Breast epithelium (tissue), 4 donors: ENCODE measurements at places on chromosomes 5 and 9. TPM values are rescaled to one million over a fixed set of nuclear protein-coding genes. Genes with fewer than 3 reads are reported as not detected.

DNA sequence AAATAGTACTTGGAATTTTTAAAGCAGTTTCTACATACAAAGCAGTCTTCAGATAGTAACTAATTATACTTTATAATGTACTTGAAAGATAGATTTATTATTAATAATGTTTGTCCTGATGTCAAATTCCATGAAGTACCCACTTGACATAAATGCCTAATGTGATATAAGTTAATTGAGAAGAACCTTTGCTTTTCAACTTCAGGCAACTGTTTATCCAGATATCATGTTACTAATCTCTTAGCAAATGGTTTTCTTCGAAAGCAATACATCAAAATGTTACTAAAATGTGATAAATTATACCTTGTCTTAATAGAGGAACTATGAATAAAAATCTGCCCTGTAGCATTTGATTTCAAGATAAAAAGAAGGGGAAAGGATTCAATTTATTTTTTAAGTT lies 146.8 kb upstream of the FBXL17 start:
- no peaks in the 10 kb centered on the region for H3K36me3 ChIP-seq
- H3K27me3 ChIP-seq = no peaks in the 10 kb centered on the region

The PCSK5 gene
- 12.7 TPM for total RNA-seq

DNA sequence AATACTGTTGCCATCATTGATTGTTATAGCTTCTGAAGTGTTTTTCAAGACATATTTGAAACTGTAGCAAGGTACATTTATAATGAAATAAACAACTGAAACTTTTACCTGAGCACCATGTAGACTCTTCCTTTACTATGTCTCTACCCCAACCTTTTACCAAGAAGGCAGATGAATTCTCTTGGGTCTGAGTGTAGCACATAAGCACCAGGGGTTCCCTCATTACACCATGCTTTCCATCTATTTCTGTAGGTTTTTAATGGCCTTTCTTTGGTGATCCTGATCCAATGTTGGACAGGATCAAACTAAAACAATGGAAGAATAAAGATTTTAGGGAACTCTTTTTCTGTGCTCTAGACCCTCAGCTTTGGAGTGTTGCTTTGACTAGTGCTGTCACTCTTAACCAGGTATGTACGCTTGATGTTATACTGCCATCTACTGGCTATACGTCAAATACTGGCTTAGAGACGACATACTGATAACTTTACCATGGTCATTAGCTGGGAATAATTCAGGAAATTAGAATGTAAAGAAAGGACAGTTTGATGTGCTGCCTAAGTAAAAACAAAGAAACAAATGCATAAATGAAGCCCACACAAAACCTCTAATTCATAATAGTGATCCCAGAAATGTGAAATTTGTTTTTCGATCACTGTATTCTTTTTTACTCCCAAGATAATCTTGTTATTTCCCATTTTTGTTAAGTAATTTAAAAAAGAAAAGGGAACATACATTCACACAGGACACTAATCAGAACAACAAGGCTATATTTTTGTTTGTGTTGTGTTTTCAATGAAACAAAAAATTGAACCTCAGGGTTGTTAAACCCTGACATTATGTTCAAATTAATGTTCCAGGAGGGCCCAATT lies 30.7 kb downstream of the IFNW1 start:
- H3K27me3 ChIP-seq = no peaks in the 10 kb centered on the region
- no peak overlapping the region for H3K4me3 ChIP-seq
- no peak for DNase-seq
- no peaks in the 10 kb centered on the region for H3K4me1 ChIP-seq

DNA sequence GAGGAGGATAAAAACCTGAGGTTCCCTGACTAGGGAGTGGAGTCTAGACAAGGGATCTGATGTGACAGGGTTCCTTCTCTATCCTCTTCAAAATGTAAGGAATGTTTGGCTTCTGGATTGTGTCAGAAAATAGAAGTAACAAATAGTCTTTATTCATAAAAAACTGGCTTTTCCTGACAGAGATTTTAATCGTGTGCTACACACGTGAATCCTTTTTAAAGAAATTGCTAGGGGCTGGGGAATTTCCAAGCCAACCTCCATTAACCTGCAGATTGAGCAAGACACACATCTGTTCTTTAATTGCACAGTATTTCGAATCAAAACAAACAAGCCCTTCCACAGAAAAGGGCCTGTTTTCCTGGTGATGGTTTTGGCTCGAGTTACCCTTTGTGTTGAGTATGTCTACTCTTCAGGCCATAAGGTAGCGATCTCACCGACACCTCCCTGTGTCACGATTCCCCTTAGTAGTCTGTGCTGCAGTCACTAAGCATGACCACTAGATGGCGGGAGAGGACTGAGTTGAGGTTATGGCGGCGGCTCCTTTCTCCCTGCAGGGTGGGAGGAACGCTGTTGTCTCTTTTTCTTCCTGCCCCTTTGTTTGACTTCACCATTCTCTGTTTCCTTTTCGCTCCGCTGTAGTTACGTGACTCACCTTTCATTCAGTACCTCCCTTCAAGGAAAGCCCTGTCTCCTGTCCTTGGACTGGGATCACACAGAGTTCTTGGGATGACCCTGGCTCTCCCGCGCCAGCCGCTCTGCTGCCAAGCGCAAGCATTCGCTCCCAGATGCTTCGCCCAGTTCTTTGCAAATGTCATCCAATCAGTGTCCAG lies 137.1 kb upstream of the SLC24A2 start:
- H3K27ac ChIP-seq = no peak overlapping the region
- no peaks in the 10 kb centered on the region for H3K27me3 ChIP-seq
- peak; percentile 61 for DNase-seq
- H3K4me3 ChIP-seq = peak overlapping the region; percentile 59
- H3K4me1 ChIP-seq = no peaks in the 10 kb centered on the region

DNA sequence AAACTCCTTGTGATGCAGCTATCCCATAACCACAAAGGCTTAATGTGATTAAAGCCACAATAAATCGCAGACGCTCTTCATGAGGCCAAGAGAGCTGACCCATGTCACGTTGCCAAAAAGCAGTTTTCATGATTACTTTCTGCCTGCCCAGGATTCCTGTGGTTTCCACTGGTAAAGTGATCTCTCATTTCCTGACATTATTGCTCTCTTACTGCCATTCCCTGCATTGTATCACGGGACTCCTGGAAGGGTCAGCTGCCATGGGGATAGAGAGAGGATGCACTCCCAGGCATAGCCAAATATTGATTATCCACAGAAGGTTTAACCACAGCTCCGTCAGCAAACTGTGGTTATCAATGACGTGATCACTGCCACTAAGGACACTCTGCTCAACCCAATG lies 103.8 kb upstream of the SLC1A3 start:
- no peak overlapping the region for H3K27ac ChIP-seq
- H3K27me3 ChIP-seq = no peaks in the 10 kb centered on the region
- H3K36me3 ChIP-seq = no peaks in the 10 kb centered on the region
- no peak for DNase-seq
- no peak overlapping the region for H3K4me3 ChIP-seq

- no peaks in the 10 kb centered on the region for H3K36me3 ChIP-seq
- no peak overlapping the region for H3K27ac ChIP-seq
- DNase-seq = no peak
- H3K4me1 ChIP-seq = no peaks in the 10 kb centered on the region
Measured at GRCh38 chr5:120304663-120305062, 159.4 kb upstream of the PRR16 start.

DNA sequence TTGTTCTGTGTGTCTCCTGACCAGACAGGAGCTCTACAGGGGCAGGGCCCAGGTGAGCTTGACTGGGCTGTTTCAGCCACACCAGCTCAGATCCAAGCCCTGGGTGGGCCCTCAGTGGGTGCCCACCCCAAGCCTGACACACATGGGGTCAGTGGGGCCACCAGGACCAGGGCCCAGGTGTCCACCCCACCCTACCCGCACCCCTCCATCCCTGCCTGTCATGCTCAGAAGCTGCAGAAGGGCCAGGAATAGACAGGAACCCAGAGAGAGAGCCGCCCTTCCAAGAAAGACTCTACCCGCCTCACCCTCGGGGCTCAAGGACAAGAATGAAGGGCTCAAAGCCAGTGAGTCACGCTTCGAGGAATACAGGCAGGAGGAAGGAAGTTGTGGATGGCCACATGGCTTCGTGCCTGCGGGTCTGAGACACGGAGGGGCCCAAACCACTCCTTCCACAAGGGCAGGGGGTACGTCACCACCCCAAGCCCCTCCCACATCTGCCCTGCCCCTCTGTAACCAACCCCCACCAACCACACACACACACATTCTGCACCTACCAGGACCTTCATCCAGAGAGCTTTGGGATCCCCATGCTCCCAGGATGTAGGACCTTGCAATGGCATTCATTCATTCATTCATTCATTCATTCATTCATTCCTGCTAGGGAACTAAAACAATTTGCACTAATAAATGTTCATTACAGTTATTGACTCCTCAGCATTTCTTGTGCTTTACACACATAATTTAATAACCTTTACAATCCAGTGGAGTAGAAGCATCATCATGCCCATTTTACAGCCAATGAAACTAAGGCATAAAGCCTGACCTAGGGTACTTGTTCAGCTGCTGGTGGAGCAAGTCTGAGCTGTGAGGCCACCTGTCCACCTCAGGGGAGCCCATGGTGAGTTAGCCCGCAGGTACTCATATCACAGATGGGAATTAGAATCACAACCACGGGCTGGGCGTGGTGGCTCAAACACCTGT lies 55.9 kb upstream of the STXBP1 start:
- peak overlapping the region; percentile 94 for H3K27ac ChIP-seq
- H3K4me3 ChIP-seq = no peak overlapping the region
- no peaks in the 10 kb centered on the region for H3K36me3 ChIP-seq
- peaks cover 13% of the 10 kb centered on the region for H3K4me1 ChIP-seq
- no peaks in the 10 kb centered on the region for H3K27me3 ChIP-seq

The PCAT7 gene
- not detected for total RNA-seq

The PAX5 gene
- not detected for total RNA-seq

DNA sequence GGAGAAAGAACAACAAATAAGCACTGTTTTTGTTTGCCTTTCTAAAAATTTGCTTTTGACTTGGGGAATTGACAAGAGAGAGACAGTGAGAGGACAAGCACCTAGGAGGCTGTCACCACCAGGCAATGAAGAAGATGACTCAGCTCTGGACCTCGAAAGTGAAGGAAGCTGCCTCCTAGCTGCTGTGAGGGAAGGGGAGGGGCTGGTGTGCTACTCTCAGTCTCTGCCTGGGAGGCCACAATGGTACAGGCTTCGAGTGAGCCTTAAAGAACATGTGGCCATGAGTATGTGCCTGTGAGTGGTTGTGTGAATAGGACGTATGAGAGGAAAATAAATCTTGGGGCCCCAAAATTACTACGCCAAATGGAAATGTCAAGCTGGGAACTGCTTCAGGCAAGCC lies 7.1 kb upstream of the PLK2 start:
- no peaks in the 10 kb centered on the region for H3K4me1 ChIP-seq
- H3K36me3 ChIP-seq = no peaks in the 10 kb centered on the region
- no peaks in the 10 kb centered on the region for H3K27me3 ChIP-seq

DNA sequence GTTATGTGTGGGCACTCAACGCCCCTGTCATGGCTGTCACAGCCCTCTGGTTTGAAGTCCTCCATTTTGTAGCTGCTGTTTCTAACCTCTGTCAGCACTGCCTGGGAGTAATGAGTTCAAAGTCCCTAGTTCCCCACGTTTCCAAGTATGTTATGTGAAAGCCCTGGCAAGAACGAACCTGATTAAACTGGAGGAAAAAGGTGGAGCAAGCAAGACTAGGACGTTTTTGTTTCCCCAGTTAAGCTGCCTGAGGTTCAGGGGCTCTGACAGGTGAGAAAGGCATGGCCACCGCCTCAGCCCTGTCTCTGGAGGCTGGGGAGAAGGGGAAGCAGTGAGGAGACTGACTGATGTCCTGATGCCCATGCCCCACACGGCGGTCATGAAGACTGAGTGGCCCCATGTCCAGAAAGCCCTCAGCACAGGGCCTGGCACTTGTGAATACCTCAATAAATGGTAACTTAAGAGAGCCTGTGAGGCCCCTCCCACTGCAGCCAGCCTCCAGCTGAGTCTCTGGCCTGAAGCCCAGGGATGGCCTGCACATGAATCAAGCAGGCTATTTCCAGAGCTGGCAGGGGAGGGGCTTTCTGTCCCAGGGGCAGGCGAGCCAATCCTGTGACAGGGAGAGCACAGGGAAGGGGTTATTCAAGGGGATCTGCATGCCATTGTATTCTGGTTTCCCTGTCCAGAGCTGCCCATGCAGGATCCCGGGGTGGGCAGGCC lies 61.8 kb downstream of the PFDN1 start:
- peak; percentile 71 for DNase-seq
- peak overlapping the region; percentile 54 for H3K27ac ChIP-seq
- no peaks in the 10 kb centered on the region for H3K4me1 ChIP-seq
- H3K36me3 ChIP-seq = no peaks in the 10 kb centered on the region

DNA sequence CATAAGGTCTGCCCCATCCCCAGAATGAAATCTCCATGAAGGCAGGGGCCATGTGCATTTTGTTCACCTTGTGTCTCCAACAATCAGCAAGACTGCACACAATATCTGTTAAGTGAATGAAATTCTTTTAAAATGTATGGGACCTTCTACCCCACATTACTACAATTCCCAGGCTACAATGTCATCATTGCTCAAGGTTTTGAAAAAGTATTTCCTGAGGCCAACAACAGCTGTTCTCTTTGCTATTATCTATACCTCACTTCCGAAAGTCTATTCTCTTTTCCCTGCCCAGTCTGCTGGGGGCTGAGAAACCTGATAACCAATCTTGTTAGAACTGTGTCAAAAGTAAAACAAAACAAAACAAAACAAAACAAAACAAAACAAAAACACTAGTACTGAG lies 29.2 kb downstream of the HOMER1 start:
- DNase-seq = no peak
- H3K36me3 ChIP-seq = no peaks in the 10 kb centered on the region
- H3K27ac ChIP-seq = no peak overlapping the region
- H3K27me3 ChIP-seq = no peaks in the 10 kb centered on the region
- no peaks in the 10 kb centered on the region for H3K4me1 ChIP-seq
- no peak overlapping the region for H3K4me3 ChIP-seq

DNA sequence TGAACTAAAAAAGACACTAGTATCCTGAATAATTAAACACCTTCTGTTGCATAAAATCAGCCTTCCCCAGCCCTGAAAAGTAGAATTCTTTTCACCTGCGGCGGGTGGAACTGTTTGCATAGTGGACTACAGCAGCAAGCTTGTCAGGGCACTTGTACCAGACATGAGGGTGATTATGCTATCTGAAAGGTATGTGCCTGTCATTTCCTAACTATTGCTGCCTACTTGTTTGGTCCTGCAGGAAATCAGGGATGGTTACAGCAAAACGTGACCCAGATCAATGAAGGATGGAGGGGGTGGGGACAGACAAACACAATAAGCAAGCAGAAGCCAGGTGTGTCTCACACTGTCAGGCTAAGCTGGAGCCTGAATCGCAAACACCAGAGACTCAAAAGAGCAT lies 385.6 kb downstream of the MLLT3 start:
- no peak overlapping the region for H3K4me3 ChIP-seq
- H3K27ac ChIP-seq = no peak overlapping the region
- no peak for DNase-seq
- H3K4me1 ChIP-seq = no peaks in the 10 kb centered on the region
- H3K27me3 ChIP-seq = no peaks in the 10 kb centered on the region

The P4HA2 gene
- 34.8 TPM for total RNA-seq

- no peak overlapping the region for H3K4me3 ChIP-seq
- H3K4me1 ChIP-seq = no peaks in the 10 kb centered on the region
- no peak overlapping the region for H3K27ac ChIP-seq
- H3K36me3 ChIP-seq = no peaks in the 10 kb centered on the region
- no peaks in the 10 kb centered on the region for H3K27me3 ChIP-seq
- no peak for DNase-seq
Measured at GRCh38 chr9:12415361-12415760, 277.8 kb upstream of the TYRP1 start.
